Renal cortex interstitium (tissue), 15 donors: ENCODE measurements at places on chromosomes 16 and 17.

- no peak for DNase-seq
Measured at GRCh38 chr16:12507366-12507765, 296.3 kb downstream of the CPPED1 start.

DNA sequence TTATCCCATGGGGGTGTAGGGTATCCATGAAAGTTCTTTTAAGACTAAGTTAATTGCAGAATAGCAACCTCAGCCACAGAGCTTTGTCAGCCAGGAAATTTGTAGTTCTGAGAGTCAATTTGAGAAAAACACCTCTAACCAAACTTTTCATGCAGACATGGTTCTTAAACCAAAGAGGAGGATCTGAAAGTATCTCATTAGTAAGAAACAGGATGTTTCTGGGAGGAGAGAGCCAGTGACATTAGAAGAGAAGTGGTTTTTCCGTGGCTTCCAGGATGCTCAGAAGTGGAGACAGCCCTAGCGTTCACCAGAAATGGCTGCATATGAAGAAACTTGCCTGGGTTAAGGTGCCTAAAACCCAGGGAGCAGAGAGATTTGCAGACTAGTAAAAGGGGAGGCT lies 7.9 kb downstream of the GNAO1 start:
- no peak for DNase-seq

DNA sequence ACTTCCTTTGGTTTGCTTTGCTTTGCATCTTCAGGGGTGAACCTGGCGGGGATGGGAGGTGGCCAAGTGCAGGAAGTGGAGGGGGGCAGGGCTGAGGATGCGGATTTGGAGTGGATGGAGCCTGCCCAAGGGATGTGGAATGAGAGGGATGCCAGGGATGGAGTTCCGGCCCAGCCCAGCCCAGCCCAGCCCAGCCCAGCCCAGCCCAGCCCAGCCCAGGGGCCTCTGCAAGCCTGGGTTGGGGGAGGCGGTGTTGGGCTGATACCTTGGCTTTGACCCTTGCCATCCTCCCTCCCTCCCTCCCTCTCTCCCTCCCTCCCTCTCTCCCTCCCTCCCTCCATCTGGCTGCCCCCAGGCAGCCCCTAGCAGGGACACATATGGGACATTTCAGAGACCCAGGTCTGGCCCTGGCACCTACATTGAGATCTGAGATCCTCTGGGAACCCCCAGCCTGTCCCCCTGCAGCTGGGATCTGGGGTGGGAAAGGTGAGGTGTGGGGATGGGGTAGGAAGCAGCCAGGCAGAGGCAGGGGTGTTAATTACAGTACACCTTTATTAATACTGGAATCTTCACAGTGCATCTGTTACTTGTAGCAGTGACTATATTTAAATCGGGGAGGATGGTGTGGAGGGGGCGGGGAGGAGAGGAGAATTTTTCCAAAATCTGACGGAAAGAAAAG lies 14.5 kb downstream of the IL34 start:
- no peak for DNase-seq

DNA sequence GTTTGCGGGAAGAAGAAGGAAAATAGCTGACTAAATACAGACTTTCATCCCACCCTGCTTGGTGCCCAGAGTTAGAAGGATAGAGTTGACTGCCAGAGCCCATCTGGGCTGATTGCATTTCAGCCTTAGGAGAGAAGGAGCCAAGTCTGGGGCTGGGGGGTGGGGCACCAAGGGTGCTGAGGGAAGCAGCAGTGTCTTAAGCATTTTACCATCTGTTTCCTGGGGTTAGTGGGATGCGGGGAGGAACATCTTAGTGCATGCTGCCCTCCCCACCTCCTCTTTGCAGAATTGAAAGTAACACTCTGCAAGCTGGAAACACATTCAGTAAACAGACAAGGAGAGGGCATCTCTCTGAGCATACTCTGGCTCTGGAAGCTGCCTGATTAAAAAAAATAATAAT lies 1.5 kb upstream of the ARL5C start:
- DNase-seq: no peak

- DNase-seq: no peak
Measured at GRCh38 chr17:7704601-7705268, at the start of gene EFNB3. Gene EFNB3 (plus strand): TSS chr17:7705202. CDS start chr17:7705599, 397 bp downstream.

DNA sequence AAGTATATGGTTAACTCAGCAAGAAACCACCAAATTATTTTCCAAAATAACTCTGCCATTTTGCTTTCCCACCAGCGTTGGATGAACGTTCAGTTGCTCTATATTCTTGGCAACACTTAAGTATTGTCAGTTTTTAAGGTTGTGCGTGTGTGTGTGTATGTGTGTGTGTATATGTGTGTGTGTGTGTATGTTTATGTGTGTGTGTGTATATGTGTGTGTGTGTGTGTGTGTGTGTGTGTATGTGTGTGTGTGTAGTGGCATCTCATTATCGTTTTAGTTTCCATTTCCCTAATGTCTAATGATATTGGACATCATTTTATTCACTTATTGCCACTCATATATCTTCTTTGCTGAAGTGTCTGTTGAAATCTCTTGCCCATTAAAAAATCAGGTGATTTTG lies 11.2 kb upstream of the SMTNL2 start:
- no peak for DNase-seq

GRCh38 chr17:8846768-8847211 lies 20.7 kb downstream of the PIK3R6 start:
- no peak for DNase-seq

DNA sequence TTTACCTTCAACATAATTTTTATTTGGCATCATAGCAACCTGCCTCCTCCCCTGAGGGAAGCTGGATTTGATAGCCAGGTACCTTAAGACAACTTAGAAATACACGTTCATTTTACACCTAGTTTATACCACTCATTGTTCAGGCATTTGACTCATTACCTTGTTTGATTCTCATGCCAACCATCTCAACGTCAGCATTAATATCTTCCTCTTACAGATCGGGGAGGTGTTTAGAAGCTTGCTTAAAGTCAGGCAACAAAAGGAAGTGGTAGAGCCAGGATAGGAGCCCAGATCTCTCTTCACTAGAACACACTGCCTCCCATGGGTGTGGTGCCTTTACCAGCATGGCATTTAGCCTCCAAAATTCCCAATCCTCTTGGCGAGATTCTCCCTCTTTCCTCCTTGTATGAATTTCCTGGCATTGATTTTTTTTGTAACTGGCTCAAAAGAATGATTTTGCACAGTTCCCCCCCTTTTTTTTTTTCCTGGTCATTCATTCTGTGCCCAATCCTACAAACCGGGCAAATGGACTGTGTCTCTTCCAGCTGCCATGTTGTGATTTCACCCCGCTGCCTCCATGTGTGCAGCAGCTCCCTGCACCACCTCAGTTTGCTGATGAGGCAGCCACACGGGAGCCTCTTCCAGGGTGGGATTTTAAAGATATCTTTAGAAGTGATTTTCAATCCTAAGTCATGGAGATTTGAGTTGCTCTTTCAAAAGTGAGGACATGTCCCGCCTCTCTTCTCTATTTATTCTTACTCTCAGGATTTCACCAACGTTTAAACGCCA lies 383.6 kb downstream of the UTP18 start:
- DNase-seq: no peak

DNA sequence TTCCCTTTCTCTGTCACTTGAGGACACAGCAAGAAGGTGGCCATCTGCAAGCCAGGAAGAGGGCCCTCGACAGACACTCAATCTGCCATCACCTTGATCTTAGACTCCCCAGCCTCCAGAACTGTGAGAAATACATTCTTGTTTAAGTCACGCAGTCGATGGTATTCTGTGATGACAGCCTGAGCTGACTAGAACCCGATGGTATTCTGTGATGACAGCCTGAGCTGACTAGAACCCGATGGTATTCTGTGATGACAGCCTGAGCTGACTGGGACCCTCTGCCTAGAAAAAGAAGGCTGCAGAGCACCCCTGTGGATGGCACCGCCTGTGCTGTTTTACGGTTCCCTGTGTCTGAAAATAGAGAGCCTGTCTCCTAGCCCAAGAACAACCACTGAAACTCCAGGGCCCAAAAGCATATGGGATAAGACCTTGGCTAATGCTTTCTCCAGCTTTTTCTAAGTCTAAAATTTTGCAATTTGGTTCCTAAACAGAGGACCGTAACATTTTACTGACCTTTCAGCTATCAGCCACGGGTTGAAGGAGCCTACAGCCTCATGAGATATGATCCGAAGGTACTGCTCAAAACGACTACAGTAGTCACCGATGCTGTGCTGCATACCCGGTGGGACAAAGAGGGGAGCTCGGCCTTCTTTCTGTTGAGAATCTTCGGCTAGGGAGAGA lies 33.1 kb upstream of the PITPNM3 start:
- no peak for DNase-seq

DNA sequence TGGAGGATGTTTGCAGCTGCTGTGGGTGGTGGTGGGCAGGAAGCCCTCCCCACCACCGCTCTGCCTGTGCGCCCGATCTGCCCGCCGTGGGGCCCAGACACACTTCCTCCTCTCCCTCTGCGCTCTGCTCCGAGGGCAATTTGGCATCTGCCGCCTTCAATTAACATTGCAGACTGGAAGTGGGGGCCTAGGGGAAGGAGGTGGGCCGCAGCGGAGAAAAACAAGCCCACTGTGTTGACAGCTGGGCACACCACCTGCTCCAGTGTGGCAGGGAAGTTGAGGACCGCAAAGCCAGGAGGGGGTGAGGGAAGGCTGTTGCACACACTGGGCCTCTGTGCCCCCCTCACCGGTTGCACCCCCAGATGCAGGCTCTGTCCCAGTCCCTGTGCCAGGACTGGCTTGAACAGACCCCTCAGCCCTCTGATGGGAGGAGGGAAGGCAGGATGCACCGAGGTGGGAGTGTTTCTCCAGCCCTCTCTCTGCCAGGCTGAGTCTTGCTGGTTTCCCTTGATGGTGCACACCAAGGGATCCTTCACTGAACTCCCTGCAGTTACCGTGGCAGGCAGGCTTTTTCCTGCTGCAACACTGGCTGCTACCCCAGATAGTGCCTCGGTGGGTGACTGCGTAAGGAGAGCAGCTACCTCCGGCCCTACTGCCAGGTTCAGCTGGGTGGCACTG lies 72.8 kb upstream of the MED9 start:
- DNase-seq: peak; percentile 15

DNA sequence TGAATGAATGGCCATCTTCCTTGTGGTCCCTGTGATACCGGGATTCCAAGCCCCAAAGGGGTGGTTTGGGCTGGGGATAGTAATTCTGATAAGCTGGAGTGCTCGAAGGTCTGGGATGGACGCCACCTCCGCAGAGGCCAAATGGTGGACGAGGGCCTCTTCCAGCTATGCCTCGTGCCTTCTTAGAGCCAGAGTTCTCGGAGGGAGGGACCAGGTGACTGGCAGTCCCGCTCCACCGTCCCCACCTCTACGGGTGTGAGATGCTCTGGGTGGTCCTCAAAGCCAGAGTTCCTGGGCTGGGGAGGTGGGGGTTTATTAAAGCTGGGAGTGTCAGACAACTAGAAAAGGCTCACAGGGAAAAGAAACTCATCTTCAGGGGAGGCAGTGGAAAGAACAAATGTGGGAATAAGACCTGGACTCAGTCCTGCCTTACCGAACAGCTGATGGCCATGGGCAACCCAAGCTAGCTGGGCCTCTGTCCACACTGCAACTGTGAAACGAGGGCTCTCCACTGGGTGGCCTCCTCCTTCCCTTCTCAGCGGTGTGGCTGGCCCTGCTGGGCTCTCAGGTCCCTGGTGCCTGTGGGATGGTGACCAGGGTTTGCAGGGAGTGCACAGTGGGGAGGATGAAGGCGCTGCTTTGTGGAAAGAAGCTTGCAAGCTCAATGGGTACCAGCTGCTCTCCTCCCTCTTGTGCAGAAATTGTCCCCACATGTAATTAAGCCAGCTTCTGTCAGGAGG lies 75.2 kb downstream of the N4BP1 start:
- DNase-seq: no peak

DNA sequence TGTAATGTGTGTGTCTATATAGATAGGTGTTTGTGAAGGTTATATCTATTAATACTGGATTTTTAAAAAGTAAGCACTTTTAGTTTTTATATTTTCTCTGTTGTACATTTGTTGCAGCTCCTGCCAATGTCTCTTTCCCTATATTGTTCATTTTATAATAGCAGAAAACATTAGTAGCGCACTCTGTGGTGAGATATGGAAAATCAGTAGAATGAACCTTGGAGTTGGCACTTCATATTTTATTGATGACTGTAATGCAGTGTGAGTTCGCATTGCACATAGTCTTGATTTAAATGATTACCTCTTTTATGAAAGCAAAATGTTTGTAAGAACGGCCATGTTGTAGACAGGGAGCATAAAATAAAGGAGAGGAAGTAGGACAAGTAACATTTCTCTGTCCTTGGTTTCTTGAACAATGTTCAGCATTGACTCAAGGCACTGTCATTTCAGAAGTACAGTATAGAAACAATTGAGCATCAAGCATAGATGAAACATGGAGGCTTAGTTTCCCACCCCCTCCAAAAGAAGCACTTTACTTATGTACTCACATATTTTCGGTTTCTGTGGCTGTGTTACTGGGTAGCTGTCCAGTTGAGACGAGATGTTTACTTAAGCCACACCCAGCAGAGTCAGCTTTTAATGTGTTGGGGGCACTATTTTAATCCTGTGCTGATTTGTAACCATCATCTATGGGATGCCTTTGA lies 74.0 kb downstream of the TANC2 start:
- DNase-seq: no peak

GRCh38 chr16:21937336-21937829 lies 15.8 kb upstream of the UQCRC2 start:
- DNase-seq: no peak

- no peak for DNase-seq
Measured at GRCh38 chr17:9941305-9941704, 36.2 kb upstream of the RCVRN start.

GRCh38 chr17:27928587-27928986 lies 35.4 kb upstream of the LYRM9 start:
- no peak for DNase-seq

DNA sequence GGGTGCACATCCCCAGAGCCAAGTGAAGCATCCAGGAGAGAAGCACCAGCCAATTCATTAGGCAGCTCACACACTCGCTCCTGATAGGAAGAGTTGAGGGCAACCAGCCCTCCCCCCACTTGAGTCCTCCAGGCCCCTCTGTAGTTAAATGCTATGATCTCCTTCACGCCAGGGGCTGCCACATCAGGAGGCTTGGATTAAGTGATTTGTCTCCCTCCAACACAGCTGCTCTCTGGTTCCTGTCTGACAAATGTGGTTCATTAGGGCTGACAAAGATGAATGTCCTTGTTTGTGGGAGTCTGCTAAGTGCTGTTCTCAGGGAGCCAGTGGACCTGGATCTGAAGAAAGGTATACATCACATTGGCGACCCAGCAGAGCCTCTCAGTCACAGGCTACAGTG lies 94.5 kb upstream of the WSCD1 start:
- no peak for DNase-seq

- no peak for DNase-seq
Measured at GRCh38 chr16:68599586-68599985, 45.5 kb upstream of the CDH3 start.

DNA sequence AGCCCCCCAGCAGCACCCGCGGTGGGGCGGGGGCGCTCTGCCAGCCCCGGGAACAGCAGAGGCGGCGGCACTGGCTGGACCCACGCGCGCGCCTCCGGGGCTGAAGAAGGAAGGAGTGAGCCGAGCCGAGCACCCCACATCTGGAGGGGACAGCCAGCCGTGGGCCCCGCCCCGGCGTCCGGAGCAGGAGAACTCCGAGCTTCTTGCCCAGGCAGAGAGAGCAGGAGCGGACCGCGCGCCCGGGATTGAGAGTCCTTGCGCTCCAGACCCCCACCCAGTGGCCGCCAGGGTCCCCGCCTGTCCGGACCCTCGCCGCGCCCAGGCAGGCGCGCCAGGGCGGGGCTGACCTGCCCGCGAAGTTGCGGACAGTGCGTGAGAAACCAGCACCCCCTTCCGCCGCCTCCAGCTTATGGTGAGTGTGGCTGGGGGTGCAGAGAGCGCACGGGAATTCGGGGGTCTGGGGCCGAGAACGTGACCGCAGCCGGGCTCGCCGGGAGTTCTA lies 921.9 kb upstream of the EEF2KMT start:
- DNase-seq: no peak
